ENCODE measurements at places on chromosomes 1 and 21. TPM values are rescaled to one million over a fixed set of nuclear protein-coding genes. Genes with fewer than 3 reads are reported as not detected.

RFX5 gene
- 69.5 TPM for total RNA-seq

NPHS2 gene
- total RNA-seq: not detected

SLC6A17 gene
- not detected for total RNA-seq

TIAM1 gene
- total RNA-seq: 63.0 TPM

NSUN4 gene
- total RNA-seq: 20.5 TPM

IGFN1 gene
- not detected for total RNA-seq

KCNJ9 gene
- total RNA-seq: not detected

NT5C1A gene
- not detected for total RNA-seq

SDE2 gene
- total RNA-seq: 17.2 TPM

LCE7A gene
- not detected for total RNA-seq

MPZ gene
- 6.1 TPM for total RNA-seq
